Left cardiac atrium (tissue), 4 donors: ENCODE measurements at places on chromosomes 7 and 10. TPM values are rescaled to one million over a fixed set of nuclear protein-coding genes. Genes with fewer than 3 reads are reported as not detected.

GRCh38 chr7:136976504-136977251 lies 108.2 kb downstream of the CHRM2 start:
- DNase-seq: no peak

DNA sequence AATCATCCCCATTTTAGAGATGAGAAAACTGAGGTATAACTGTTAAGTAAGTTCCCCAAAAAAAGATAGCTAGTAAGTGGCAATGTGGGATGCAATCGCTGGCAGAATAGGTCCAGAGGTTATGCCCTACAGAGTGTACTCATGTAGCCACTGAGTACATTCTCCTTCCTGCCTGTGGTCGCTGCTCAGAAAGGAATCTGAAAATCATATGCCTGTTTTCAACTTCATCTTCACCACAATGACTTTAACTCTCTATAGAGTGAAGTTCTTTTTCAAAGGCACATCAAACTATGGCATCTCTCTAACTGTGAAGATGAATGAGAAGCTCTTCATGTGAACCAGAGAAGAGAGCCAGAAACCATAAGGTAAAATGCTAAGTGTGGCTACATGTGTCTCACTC lies 162.2 kb upstream of the SLC25A13 start:
- DNase-seq: no peak

NEUROD6 gene
- not detected for total RNA-seq

DNA sequence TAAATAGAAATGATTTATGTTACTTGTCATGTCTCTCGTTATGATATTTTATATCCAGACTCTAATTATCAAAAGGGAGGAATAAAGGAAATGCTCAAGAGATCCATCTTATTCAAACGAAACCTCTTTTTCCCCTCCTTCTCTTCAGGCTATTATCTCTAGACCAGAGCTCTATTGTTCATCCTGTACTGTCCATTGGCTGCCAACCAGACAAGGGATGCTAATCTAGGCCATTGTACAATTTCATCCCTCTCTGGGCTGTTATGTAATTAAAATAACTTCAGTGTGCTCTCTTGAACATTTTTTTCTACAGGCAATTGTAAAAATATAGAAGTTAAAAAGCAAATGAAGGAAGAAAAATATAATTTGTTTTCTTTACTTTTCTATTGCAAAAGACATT lies 220.4 kb downstream of the HDAC9 start:
- no peak for DNase-seq

DNA sequence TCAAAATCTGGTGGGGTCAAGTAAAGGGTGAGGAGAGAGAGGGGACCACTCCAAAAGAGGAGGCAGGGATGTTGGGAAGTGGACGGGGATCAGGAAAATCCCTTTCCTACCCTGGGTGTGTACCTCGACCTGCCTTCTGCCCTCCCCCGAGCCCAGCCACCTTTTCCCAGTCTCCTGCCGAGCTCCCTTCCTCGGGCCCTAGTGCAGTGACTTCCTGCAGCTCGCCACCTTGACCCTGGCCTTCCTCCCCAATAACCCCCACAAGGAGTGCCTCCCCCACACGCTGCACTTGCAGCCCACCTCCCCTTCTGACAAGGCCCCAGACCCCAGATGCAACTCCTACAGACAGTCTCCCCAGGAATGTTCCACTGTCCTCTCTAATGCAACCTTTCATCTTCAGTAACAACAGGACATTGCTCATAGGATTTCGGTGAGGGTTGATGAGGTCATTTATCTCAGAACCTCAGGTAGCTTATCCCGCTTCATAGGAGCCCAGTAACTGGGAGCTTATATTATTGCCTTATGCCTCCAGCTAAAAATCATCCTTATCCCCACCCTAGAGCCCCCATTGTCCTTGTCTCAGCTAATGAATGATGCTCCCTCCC lies 90.1 kb downstream of the MKI67 start:
- no peak for DNase-seq

SCD gene
- total RNA-seq: 197 TPM

HKDC1 gene
- total RNA-seq: 0.35 TPM

DNA sequence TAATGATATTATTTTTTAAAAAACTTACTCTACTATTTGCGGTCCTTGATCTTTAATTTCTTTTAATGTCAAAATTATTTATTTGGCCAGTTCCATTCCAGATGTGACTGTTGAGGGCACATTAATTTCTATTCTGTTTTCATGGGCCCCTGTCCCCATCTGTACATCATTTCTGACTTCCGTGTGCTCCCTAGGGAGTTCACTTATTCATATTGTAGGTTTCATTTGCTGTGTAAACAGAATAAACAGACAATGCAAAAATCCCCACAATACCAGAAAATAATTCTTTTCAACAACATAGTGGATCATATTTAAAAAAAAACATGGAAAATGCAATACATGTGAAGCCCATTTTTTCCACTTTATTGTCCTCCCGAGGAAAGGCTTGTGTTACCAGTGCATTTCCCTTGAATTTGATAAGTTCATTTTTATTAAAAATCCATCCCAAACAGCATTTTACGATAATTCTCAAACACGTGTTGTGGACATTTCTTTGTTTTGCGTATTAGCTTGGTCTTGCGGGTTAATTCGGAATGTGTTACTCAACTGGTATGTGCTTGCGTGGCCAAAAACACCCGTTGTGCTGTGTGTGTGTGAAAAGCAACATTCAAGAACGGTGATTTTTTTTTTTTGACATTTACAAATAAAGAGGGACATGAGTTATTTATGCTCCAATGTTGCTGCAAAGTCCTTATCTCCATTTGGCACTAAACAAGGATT lies 138.4 kb downstream of the MGMT start:
- DNase-seq: no peak

- no peak for DNase-seq
Observed at GRCh38 chr10:129511758-129512157, 44.7 kb downstream of the MGMT start.

- no peak for DNase-seq
Observed at GRCh38 chr7:80224415-80224814, 89.8 kb downstream of the GNAI1 start.

DNA sequence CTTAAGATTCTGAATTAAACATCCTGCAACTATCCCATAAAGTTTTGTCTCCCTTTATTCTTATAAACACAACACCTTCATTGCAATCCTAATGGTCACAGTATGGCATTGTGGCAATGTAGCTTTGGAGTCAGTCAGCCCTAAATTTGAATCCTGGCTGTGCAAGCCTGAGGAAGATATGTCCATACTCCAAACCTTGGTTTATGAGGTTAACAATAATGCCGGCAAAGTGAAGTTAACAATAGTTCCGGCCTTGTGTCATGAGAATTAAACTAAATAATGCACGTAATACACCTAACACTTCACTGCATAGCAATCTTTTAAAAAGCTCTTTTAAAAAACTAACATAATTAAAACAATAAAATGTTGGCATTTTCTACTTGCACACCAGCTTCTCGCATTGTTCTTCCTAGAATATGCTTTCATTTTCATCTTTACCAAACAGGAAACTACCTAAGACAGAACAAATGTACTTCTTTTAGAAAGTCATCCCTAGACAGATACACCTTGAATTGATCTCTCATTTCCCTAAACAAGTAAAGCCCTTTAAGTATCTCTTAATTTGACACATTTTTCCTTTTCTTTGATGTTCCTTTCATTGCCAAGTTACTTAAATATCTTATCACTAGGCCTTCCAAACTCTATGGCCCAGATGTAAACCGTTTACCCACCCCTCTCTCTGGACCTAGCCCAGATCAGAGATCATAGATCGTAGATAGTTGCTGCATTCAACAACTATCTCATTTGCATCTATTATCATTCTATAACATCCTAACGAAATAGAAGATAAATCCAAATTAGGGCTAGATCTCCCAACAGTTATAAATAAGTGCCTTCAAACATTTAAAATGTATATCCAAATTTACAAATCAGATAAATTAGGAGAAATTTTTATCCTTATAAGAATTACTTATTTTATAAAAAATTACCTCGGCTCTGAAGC lies 66.7 kb downstream of the CREB3L2 start:
- no peak for DNase-seq

GRCh38 chr7:37683246-37684120 lies at the start of gene GPR141:
TSS of gene GPR141 (plus strand) at chr7:37683766. CDS start at chr7:37740394, 56,628 bp downstream.
- no peak for DNase-seq

- no peak for DNase-seq
Observed at GRCh38 chr7:94406696-94407095, 12.0 kb downstream of the COL1A2 start.

GRCh38 chr10:52483587-52483986 lies 169.5 kb downstream of the DKK1 start:
- DNase-seq: no peak

LRRN3 gene
- 9.9 TPM for total RNA-seq

GRCh38 chr10:72511459-72511858 lies 114.4 kb downstream of the MICU1 start:
- no peak for DNase-seq

GRM3 gene
- total RNA-seq: not detected

DNA sequence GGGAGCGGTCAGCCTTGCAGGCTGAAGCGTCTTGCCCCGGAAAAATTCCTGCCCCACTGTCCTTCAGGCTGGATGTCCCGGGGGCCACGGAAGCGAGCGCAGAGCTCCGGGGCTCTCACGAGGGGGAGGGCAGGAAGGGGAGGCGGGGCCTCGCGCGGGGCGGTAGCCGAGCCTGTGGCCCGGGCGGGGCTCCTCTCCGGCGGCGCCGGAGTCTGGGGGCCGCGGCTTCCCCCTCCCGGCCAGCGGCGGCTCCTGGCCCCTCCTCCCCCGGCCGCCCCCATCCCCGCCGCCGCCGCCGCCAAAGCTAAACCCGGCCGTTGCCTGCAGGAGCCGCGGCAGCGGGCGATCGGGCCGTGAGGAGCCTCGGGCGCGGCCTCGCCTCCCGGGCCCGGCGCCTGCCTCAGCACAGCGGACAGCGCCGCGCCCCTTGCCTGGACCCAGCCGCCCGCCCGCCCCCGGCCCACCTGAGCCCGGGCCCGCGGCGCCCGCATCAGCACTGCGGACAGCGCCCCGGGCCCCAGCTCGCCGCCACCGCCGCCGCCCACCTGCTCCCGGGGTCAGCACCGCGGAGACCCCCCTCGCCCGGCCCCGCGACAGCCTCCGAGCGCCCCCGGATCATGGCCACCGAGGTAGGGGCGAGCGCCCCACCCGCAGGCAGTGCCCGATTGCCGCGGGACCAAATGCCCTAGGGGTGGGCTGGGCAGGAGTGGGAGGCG lies at the start of gene GOLGA7B:
TSS of gene GOLGA7B (plus strand) at position 157 of the 716 bp plus-strand sequence. CDS start at position 618, 461 bp downstream.
- peak; percentile 45 for DNase-seq

- DNase-seq: no peak
Observed at GRCh38 chr10:8048281-8049008, 6.0 kb upstream of the GATA3 start.

- DNase-seq: no peak
Observed at GRCh38 chr10:91124016-91124415, 96.4 kb upstream of the PCGF5 start.

FOXI2 gene
- total RNA-seq: 0.29 TPM

- DNase-seq: no peak
Observed at GRCh38 chr7:41199136-41199535, 503.8 kb downstream of the INHBA start.

DNA sequence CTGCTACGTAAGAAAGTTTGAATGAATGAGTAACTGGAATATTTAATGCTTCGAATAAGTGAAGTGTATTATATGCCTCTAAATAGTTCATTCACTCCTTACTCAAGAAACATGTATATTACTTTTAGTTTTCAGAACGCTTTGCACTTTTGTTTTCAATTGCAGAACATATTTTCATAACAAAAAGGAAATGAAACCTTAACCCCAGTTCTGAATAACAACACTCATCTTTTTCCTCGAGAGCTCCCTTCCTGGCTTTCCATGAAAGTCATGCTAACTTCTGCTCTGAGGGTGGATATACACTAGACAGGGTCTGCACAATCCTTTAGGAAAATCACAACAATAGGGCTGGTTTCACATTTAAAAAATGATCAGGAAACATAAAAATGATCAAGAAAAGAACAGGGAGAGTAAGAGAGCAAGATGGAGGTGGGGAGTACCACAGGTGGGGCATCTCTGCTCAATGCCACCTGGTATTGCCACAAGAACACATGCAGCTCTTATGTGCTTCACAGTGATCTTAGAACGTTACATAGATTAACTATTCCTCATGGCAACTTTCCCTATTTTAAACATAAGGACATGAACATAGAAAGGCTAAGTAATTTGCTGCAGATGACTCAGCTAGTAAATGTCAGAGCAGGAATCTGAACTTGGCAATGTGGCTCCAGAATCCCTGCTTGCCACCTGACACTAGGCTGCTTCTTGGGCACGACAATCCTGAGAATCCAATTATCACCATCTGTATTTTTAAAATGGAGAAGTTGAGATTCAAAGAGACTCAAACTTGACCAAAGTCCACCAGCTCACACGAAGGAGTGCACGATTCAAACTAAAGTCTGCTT lies 219.5 kb upstream of the AOAH start:
- DNase-seq: no peak

FAM20C gene
- total RNA-seq: 30.7 TPM

- no peak for DNase-seq
Observed at GRCh38 chr10:84685047-84685660, 356.8 kb downstream of the CCSER2 start.

TMEM176A gene
- 110 TPM for total RNA-seq

CDK14 gene
- total RNA-seq: 53.5 TPM

NUP205 gene
- total RNA-seq: 18.6 TPM

DNA sequence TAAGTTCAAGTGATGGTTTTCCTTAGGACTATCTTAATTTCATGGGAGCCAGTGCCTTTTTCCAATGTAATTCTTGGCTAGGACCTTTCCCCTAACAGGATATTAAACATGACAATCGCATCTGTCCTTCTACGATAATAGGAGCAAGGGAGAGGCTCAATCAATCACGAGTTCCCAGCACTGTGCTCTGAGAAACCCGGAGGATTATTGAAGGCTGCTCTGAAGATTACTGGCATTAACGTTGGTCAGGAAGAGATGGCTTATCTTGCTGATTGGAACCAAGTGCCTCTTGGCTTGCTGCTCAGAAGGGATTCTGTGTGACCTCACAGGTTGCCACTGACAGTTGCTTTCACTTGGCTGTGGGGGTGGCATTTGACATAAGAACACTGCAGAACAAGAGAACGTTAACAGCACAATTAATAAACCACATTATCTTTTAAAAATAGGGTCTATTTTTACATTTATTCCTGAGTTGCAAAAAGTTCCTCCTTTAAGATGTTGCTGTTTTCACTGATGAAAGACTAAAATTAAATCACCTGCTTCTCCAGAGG lies 252.1 kb upstream of the TAC1 start:
- DNase-seq: no peak

GRCh38 chr10:28375399-28376354 lies 72.8 kb upstream of the MPP7 start:
- no peak for DNase-seq

DNA sequence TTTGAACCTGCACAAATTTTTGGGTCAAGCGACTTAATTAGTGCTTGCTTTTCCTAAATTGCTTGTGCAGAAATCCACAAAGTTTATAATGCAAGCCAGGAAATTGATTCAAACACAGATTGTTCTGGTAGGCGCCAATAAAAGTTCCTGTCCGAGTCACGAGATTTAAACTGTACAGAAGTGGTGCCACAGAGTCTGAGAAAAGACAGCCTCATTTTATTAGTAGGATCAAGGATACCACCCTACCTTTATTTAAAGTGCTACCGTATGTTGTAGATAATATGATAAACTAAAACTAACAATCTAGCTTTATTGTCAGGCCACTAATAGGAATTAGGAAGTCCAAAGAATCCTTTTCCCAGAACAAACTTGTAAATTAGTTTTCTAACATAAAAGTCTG lies 696.7 kb downstream of the TNS3 start:
- no peak for DNase-seq

- DNase-seq: no peak
Observed at GRCh38 chr10:44242091-44242490, 142.8 kb downstream of the CXCL12 start.
